ENCODE measurements at places on chromosomes 5 and 9.

GRCh38 chr9:133286523-133286922 is 11.5 kb upstream of the ABO start:
- no peak for DNase-seq

- no peak for DNase-seq
Measured at GRCh38 chr9:131593091-131593820, 47.9 kb downstream of the PRRT1B start.

- DNase-seq = no peak
Measured at GRCh38 chr9:107018861-107019545, 156.0 kb downstream of the ZNF462 start.

DNA sequence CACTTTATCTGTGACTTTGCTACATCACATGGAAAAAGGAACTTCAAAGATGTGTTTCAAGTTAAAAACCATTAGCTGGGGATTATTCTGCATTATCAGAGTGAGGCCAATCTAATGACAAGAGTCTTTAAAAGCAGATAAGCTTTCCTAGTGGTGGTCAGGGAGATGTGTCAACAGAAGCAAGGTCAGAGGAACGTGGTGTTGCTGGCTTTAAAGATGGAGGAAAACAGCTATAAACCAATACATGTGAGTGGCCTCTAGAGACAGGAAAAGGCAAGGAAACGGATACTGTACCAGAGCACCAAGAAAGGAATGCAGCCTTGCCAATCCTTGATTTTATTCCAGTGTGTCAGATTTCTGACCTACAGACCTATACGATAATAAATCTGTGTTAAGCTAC is 204.2 kb downstream of the TAF11L14 start:
- DNase-seq = no peak
